ENCODE measurements at places on chromosomes 6 and 20.

DNA sequence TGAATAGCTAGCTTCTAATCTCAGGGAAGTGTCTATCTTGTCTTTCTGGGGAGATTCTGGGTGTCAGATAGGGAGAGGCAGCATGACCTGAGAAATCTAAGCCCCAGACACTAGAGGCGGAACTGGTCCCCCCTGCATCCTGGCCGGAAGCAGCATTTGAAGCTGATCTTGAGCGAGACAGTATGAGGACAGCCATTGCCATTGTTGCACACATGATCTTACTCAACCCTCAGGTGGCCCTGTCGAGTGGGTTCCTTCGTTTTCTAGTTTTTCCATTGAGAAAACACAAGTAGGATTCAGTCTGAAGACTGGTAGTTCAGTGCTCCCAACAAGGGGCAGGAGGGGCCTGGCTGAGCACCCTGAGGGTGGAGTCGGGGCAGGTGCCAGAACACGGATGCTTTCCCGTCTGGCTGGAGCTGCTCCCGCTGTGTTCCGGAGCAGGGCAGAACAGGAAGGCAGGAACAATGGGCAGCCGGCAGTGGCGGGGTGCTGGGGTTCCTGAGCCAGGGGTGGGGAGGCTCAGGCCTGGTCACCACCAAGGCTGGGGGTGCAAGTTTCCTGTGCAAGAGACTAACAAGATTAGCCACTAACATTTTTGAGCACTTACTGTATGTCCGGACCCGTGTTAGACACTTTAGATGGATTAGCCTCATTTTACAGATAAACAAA lies 7.9 kb upstream of the SDCBP2 start:
- DNase-seq: no peak

- no peak for DNase-seq
Observed at GRCh38 chr6:10621213-10621612, 73.2 kb downstream of the C6orf52 start.

DNA sequence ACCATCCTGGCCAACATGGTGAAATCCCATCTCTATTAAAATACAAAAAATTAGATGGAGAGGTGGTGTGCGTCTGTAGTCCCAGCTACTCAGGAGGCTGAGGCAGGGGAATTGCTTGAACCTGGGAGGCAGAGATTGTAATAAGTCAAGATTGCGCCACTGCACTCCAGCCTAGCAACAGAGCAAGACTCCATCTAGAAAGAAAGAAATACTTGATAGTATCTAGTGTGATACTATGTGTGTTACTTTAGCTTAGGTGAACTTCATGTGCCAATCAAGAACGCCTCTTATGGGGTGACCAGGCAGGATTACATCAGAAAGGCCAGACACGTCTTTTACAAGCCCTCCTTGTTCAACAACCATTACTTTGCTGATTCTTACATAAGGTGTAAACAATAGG lies 107.1 kb downstream of the TMEM170B start:
- DNase-seq: no peak

- no peak for DNase-seq
Observed at GRCh38 chr6:141464490-141464889, 668.2 kb upstream of the GJE1 start.

- no peak for DNase-seq
Observed at GRCh38 chr6:22295145-22295544, 1.7 kb downstream of the PRL start.

GRCh38 chr6:13526727-13527670 lies 39.6 kb upstream of the GFOD1 start:
- DNase-seq: no peak

GRCh38 chr20:59718751-59719150 lies 114.4 kb downstream of the PHACTR3 start:
- no peak for DNase-seq

GRCh38 chr6:13166269-13166668 lies 162.1 kb downstream of the TBC1D7 start:
- DNase-seq: no peak

DNA sequence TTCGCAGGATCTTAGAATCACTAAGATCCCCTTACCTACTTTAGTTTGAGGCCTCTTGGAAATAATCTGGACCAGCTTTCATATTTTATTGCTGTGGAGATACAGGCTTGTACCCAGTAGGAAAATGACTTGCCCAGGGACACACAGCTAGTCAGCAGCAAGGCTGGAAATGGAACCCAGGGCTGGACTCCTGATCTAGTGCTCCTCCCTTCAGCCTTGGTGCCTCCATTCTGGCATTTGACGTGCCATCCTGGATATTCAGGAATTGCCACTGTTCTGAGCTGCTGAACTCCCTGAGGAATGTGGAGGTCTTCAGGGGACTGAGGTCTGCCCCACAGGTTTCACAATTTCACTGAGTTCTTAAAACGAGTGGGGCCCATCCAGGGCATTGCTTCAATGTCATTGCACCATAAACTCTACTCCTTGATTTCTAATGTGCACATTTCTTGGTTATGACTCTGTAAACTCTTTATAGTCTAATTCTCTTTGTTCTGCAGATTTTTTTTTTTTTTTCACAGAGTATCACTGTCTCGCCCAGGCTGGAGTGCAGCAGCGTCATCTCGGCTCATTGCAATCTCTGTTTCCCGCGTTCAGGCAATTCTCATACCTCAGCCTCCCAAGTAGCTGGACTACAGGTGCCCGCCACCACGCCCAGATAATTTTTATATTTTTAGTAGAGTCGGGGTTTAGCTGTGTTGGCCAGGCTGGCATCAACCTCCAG lies 26.7 kb upstream of the CDKN1A start:
- DNase-seq: no peak

- no peak for DNase-seq
Observed at GRCh38 chr6:143542888-143543287, 31.4 kb upstream of the FUCA2 start.

- no peak for DNase-seq
Observed at GRCh38 chr6:15081447-15081846, 164.4 kb upstream of the JARID2 start.

DNA sequence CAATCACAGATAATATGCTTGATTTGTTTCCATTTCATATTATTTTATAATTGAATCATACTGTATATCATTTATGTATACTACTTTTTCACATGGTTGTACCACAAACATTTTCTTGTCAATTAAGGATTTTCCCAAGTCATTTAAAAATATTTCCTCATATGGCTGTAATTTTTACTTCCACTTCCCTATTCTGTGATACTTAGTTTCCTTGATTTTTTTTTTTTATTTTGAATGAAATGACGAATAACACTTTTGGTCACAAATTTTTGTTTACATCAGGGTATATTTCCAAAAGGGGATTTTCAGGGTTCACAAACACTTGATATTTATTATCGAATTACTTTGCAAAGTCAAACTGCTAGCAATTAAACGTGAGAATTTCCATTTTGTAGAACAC lies 515.6 kb downstream of the KIF16B start:
- DNase-seq: no peak

GRCh38 chr6:92069781-92070180 lies 1349.6 kb downstream of the EPHA7 start:
- no peak for DNase-seq

DNA sequence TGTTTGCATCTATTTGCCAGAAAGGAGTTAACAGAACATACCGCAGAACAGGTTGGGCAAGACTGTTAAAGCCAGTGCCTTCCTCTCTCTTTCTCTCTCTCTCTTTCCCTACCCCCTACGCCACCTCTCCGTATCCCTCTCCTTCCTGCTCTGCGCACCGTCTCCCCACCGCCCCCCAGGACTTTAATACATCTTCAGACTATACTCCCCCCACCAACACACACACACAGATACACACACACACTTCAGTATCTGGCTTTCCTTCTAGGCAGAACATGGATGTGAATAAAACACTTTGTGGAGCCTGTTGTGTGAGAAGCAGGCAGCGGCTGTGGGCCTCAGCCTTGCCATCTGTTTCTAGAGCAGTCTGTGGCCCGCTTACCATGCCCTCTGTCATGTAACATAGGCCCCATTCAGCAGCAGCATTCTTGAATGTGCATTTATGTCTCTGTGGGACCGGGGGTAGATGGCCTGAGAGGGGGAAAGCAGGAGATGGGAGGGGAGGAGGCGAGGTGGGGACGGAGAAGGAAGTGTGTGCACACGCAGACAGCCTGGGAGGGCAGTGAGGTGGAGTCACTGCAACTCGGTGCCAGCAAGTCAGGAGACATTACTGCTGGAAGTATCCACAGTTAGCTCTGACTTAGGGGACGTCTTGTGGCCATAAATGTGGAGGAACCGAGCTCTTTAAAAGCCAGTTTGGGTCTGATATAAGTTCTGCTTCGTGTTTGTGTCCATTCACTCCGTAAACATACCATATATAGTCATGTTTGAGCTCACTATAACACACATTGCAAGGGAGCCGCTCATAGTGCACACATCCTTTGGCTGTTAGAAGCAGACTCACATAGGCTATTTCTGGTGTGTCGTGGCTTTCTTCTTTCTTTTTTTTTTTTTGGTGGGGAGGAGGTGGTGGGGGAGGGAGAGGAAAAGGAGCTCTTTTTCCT lies 38.4 kb downstream of the RREB1 start:
- no peak for DNase-seq

DNA sequence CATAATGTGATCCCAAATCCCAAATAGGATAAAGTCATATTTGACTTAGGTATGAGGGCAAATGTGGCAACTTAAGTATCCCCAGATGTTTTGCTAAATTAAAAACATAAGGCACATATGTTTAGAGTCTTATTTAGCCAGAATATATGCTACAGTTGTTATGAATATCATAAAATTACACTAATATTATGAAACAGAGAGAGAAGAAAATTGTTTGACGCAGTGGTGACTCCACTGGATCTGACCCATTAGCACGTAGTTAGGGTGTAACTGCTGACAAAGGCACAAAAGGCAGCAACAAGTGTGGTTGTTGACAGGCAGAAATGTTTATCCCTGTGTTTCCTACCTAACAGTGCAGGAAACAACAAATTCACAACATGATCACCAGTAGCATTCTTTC lies 152.4 kb upstream of the THBS2 start:
- DNase-seq: no peak

GRCh38 chr6:8844968-8845367 lies 409.6 kb upstream of the SLC35B3 start:
- no peak for DNase-seq

DNA sequence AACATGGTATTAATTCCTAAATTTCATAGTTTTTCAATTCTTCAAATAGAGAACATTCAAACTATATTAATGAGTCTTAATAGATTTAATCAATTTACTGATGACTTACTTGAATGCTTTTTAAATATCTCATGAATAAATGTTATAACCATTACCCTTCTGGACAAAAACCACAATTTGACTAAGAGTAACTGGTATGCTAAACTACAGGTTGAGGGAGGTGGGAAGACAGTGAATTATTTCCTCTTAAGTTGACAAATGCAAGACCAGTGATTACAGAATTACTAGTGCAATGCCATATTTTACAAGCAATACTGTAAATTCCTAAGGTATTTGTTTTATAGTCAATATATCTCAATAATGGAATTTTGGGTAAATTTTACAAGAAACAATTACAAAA lies 65.1 kb downstream of the REV3L start:
- DNase-seq: no peak

DNA sequence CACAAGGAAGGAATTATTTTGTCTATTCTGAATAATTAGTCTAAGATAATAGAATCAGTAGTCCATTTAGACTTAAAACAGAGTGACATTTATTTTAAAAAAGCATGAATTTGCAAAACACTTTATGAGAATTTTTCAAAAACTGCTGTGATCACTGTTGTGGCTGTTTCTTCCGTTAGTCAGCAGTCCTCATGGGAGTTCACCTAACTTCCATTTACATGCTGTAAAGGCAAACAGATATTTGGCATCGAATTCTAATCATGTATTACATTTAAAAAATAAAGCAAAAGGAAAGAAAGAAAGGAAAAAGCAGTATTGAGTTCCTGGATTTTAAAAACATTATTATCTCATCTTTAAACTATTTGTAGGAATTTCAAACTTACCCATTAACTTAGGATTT lies 111.8 kb downstream of the MTHFD1L start:
- no peak for DNase-seq

GRCh38 chr6:44177691-44178423 lies 19.2 kb downstream of the CAPN11 start:
- no peak for DNase-seq

GRCh38 chr6:31935021-31935420 lies 7.5 kb downstream of the C2 start:
- DNase-seq: no peak

DNA sequence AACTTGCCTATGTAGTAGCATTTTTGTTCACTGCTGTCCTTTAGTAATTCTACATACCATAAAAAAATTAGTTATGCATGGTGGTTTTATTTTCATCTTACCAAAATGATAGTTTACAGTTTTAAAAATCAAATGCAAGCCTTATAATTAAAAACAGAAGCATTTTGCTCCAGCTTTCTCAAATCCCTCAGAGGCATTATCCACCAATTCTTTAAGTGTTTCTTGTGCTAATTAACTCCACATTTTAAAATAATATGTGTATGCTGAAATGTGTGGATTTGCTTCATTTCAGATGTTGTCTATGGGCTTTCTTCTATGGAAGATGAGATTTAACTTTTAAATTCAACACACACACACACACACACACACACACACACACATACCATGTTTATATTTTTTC lies 49.3 kb downstream of the PCSK2 start:
- DNase-seq: no peak

GRCh38 chr6:149130090-149130489 lies 187.4 kb upstream of the TAB2 start:
- no peak for DNase-seq

DNA sequence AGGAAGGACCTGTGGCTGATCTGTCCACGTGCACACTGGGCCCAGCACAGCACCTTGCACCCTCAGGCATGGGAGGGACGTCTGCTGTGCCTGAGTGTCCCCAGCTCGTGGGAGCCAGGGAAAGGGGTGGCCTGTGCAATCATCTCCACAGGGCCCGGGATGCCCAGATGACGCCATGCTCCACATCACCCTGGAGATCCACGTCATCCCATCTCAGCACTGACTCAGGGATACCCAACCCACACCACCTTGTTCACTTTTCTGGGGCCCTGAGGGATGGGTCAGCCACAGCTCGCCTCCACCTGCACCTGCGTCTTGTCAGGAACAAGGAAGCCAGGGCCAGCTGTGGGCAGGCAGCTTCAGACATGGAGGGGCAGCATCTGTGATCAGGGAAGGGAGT lies 48.2 kb downstream of the RAB44 start:
- DNase-seq: no peak

- DNase-seq: no peak
Observed at GRCh38 chr6:167424060-167424673, 99.3 kb downstream of the TTLL2 start.

- DNase-seq: no peak
Observed at GRCh38 chr6:158441716-158442215, 118.1 kb upstream of the TMEM181 start.

GRCh38 chr20:23606652-23607049 lies 934 bp upstream of the CST9 start:
- peak; percentile 62 for DNase-seq

Data from activated CD4-positive, alpha-beta T cell treated with anti-CD3 and anti-CD28 coated beads for 24 hours (primary cell).